OCI-M1 (cell line): ENCODE measurements at places on chromosomes 7 and 10.

GRCh38 chr10:98404571-98405359, 10.2 kb downstream of the PYROXD2 start:
- peak; percentile 53 for DNase-seq

- DNase-seq = peak; percentile 62
Observed at GRCh38 chr7:112638675-112639400, 151.4 kb downstream of the TMEM168 start.

- DNase-seq = no peak
Observed at GRCh38 chr10:96632974-96633710, 46.3 kb upstream of the TM9SF3 start.

DNA sequence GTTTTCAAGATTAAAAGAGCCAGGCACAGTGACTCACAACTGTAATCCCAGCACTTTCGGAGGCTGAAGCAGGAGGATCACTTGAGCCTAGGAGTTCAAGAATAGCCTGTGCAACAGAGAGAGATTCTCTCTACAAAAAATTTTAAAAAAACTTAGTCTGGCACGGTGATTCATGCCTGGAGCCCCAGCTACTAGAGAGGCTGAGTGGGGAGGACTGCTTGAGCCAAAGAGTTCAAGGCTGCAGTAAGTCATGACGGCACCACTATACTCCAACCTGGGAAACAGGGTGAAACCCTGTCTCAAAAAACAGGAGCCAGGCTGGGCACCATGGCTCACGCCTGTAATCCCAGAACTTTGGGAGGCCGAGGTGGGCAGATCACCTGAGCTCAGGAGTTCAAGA, 86.6 kb upstream of the KCTD7 start:
- no peak for DNase-seq

DNA sequence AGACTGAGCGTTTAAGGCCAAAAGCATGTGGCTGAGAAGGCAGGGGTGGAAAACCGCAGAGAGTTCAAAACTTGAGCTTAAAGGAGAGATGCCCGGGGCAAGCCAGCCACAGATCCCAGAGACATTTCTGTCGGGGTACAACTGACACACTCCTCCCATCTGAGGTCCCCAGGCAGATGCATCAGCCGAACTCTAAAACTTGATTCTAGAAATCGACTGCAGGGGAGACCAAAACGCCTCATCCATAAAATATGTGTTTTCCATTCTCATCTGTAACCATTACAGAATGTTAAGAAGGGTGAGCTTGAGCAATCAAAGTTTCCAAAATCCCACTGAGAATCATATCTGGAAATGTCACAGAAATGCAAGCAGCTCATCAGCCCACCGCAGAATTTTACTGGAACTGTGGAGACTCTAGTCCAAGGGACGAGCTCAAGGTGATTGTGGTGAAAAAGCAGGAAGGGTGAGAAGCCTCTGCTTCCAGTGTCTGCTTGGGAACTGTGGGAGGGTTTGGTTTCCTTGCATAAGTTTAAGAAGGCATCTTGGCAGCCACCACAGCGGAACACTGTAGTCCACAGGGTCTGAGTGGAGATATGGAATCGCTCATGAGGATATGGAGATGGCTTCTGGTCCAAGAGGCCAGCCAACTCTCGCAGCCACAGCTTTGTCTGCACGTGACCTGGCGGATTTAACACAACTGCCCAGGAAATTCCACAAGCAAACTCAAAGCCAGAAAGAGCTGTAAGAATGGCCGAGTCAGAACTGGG, 249.2 kb downstream of the SFMBT2 start:
- DNase-seq = no peak

DNA sequence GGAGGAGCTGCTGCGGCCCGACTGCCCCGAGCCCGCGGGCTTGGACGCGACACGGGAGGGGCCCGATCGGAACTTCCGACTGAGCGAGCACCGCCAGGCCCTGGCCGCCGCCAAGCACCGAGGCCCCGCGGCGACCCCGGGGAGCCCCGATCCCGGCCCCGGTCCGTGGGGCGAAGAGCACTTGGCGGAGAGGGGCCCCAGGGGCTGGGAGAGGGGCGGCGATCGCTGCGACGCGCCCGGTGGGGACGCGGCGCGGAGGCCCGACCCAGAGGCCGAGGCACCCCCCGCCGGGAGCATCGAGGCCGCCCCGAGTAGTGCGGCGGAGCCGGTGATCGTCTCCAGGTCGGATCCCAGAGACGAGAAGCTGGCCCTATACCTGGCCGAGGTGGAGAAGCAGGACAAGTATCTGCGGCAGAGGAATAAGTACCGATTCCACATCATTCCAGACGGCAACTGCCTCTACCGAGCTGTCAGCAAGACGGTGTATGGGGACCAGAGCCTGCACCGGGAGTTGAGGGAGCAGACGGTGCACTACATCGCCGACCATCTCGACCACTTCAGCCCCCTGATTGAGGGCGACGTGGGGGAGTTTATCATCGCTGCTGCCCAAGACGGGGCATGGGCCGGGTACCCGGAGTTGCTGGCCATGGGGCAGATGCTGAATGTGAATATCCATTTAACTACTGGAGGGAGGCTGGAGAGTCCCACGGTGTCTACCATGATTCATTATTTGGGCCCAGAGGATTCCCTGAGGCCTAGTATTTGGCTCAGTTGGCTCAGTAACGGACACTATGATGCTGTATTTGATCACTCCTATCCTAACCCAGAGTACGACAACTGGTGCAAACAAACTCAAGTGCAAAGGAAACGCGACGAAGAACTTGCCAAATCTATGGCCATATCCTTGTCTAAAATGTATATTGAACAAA, 1.4 kb downstream of the OTUD1 start:
- DNase-seq = no peak
